ENCODE measurements at places on chromosomes 4 and X.

- DNase-seq, result no peak
Observed at GRCh38 chrX:53992589-53992988, 51.7 kb downstream of the PHF8 start.

DNA sequence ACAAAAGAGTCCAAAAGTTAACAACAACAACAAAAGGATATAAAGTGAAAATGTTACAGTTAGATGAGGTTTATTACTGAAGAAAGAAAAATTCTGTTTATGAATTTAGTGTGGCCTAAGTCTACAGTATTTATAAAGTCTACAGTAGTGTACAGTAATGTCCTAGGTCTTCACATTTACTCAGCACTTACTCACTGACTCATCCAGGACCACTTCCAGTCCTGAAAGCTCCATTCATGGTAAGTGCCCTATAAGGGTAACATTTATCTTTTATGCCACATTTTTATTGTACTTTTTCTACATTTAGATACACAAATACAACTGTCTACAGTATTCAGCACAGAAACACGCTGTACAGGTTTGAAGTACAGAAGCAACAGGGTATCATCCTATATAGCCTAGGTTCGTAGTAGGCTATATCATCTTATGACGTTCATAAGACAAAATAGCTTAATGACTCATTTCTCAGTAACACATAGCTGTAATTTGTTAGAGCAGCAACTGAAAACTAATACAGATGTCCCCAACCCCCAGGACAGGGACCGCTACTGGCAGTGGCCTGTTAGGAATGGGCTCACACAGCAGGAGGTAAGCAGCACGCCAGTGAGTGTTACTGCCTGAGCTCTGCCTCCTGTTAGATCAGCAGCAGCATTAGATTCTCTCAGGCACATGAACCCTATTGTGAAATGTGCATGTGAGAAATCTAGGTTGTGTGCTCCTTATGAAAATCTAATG, 61.3 kb downstream of the CENPC start:
- DNase-seq, result no peak

DNA sequence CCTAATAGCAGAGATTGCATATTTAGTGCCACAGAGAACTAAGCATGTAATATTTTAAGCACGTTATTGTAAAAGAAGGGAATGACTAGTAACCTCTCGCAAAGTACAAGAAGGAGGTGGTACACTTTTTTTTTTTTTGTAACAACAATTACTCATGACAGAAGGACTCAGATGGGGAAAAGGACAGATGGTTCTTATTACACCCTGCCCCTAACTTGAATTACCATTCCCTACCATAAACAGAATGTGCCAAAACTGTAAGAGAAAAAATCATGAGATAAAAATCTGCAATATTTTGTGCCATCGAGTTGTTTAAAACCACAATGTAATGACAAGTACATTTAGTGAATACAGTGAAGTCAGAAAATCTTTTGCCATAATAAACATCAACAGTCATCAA, 33.0 kb upstream of the RAPGEF2 start:
- DNase-seq, result no peak

GRCh38 chr4:41678951-41679350, 69.6 kb downstream of the PHOX2B start:
- no peak for DNase-seq

DNA sequence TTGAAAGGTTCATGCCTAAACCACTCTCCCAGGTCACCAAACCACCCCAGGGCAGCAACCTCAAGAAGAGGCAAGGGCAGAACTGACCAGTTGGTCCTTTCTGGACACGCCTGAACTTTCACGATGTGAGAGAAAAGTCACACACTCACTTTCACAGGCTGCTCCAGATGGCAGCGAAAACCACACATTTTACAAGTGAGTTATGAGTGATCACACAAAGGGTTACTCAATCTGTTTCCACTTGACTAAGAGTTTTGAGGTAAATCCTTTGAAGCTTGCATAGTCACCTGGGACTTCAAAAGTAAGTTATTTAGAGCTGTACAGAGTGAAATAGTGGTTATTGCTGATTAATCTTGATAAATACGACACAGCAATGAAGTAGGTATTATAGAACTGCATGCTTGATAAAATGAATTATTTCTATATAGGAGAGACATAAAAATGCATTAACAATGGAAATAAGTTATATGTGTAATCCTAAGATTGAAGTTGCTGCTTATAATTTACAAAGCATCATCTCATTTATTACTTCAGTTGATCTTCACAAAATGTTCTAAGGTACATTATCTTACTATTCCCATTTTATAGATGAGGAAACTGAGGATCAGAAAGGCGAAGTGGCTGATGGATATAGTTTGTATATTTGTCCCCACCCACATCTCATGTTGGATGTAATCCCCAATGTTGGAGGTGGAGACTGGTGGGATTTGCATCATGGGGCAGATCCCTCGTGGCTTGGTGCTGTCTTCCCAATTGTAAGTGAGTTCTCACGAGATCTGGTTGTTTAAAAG, 103.0 kb upstream of the KLF3 start:
- no peak for DNase-seq

- DNase-seq, result peak; percentile 56
Observed at GRCh38 chrX:46953597-46953996, 41.4 kb downstream of the JADE3 start.

GRCh38 chr4:152101556-152102435, 341.0 kb upstream of the GATB start:
- DNase-seq, result no peak

GRCh38 chrX:112761242-112762207, 79.1 kb downstream of the AMOT start:
- DNase-seq, result no peak

- DNase-seq, result no peak
Observed at GRCh38 chr4:8072235-8072968, 86.2 kb downstream of the ABLIM2 start.

- no peak for DNase-seq
Observed at GRCh38 chr4:15163284-15163645, 161.0 kb downstream of the CPEB2 start.

DNA sequence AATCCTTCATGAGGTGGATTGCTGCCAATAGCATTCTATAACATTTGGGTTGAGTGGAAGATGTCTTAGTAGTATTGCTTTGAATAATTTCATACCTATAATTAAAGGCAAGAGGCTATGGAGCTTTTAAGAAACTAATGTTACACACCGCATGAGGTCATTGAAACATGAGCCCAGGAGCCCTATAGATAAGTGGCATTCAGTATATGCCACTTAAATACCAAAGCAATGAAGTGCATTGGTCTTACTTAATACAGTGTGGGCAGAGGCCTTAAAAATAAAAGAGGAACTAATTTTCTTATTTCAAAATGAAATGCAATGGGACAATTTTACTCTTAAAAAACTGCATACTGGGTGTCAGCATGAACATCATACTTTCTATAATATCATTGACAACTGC, 47.5 kb downstream of the SPATA18 start:
- no peak for DNase-seq

DNA sequence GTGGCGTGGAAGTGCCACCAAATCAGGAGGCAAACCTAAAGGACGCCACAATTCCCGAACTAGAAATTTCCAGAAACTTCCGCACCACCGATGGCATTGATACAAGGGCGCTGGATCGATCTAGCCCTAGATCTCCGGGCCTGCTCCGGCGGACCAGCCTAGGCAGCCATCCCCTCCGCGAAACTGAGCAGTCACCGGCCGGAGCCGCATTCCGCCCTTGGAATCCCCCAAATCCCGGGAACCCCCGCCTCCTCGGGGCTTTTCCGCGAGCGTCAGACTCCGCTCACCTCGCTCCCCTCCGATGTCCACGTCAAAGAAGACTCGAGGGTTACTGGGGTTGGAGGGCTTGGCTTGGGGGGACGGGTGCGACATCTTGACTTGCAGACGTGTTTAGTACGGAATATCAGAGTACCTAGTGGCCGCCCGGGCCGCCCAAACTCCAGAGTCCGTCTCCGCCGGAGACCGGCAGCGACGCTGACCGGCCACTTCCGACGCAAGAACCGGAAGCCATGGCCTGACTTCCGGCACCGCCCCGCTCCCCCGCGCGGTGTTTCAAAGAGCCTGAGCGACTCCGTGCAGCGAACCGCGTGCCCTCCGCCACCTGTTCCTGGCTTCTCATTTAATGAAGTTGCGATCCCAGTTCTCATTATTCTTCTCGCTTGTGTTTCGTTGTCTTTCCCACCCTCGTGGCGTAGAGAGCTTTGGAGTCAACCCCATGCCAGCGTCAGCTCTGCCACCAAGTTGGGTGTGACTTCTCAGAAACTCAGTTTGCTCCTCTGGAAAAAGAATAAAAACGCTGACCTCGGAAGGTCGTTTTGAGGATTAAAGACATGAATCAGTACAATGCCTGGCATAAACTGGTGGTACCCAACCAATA, at the start of gene PPID:
Gene PPID (minus strand): TSS at position 480 of the 877 bp plus-strand sequence. CDS start 108 bp downstream, at position 372.
- DNase-seq, result peak; percentile 94

GRCh38 chr4:78119698-78120097, 62.6 kb downstream of the FRAS1 start:
- DNase-seq, result no peak

DNA sequence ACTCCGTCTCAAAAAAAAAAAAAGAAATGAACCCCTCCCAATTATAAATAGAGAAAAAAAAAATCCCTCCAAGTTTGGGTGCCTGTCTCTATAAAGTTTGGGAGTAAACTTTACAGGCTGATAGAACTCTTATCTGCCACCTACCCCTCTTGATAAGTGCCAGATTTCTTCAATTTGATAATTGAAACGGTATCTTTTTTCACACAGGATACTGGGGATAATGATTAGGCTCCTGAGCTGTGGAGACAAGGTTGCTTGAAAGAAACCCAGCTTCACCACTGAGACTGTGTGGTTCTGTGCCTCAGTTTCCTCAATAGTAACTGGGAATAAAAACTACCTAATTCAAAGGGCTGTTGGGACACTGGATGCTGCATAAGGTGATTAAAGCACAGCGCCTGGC, 606 bp downstream of the EFHC2 start:
- no peak for DNase-seq

- no peak for DNase-seq
Observed at GRCh38 chrX:104488811-104489210, 77.2 kb upstream of the IL1RAPL2 start.

DNA sequence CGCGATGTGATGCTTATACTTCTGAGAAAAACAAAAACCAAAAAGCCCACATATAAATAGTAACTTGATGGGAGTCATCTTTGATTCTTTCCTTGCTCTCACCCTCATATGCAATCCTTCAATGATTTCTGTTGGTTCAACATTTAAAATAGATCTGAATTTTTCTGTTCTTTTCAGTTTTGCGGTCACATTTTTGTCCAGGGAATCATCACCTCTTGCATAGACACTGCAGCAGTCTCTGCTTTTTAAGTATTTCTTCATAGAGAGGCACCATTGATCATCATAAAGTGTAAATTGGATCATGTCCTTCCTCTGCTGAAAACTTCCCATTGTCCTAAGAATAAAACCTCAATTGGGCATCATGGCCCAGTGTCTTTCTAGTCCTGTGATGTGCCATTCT, 81.1 kb upstream of the SLC4A4 start:
- no peak for DNase-seq

DNA sequence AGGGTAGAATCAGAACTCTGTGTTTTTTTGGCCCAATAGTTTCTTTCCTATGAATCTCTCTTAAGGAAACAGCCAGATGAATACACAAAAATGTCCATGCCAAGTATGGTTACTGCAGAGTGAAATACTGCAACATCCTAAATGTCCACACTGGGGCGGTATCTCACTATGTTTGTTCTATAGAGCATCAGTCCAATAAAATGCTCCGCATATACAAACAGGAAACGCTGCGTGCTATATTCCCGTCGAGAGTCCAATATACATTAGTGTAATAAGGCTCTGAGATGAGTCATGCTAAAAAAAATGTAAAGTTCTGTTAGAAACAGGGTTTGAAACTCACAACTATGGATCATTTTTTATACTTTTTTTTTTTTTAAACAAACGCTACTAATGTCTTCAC, 72.9 kb upstream of the ENOX2 start:
- DNase-seq, result peak; percentile 17

DNA sequence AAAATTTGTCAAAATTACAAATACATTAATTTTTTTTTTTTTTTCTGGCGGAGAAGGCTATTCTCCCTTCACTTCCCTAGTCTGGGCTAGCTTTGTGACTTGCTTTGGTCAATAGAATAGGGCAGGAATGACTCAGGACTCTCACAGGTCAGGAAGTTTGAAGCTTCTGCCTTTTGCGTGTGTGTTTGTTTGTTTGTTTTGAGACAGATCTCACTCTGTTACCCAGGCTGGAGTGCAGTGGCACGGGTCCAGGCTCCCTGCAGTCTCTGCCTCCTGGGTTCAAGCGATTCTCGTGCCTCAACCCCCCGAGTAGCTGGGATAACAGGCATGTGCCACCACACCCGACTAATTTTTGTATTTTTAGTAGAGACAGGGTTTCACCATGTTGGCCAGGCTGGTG, 55.9 kb upstream of the USP9X start:
- no peak for DNase-seq

GRCh38 chr4:121233982-121234381, 69.9 kb upstream of the TNIP3 start:
- no peak for DNase-seq

DNA sequence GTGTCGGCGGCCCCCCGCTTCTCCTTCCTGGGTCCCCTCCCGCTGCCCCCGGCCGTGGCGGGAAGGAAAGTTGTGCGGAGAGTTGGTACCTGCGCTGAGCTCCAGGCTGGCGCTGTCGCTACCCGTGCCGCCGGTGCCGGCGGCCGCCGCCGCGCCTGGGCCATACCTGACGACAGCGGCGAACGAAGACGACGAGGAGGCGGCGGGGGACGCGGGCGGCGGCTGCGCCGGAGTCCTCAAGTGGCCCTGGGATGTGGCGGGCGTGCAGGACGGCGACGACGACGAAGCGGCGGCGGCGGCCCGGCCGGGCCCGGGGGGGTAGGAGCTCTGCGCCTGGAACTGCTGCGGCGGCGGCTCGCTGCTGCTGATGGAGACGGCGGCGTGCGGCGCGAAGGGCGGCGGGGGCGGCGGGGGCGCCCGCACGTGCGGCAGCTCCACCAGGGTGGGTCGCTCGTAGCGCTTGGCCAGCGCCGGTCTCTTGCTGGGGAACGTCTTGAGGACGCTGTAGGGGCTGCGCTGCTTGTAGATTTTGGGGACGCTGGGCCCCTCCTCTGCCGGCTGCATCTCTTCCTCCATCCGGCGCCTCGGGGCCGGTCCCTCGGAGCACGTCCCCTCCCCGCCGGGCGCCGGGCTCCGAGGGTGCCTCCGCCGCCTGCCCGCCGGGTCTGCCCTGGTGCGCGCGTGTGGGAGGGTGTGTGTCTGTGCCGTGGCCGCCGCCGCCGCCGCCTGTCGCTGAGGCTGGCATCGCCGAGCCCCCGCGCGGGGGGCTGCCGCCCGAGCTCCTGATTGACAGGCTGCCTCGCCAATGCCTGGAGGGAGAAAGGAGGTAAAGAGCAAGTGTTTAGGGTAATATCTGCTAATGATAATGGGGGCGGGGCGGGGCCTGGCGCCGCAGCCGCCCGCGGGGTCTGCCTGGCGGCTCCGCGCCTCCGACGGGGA, 618 bp downstream of the BEND4 start:
- peak; percentile 76 for DNase-seq

DNA sequence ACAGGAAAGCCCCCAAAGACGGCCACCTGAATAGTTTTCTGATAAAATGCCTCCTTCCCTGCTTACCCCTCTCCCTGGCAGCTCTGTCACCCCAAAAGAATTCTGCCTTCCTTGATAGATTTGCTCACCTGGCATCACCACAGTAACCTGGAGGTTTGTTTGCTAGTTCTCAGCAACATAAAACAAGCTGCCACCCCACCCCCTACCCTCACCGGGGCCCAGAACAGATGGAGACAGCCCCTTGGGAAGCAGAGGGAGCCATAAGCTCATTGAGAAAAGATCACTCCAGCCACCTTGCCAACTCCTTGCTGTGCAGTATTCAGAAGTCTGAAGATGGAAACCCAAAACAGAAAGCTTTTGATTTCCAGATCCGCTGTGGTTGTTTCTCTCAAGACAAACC, 108.6 kb downstream of the DHX15 start:
- no peak for DNase-seq

GRCh38 chr4:81605271-81605670, 133.6 kb upstream of the RASGEF1B start:
- DNase-seq, result peak; percentile 57

Data from kidney (tissue), 22 donors.